SK-N-MC (cell line): ENCODE measurements at places on chromosomes 6 and 20.

DNA sequence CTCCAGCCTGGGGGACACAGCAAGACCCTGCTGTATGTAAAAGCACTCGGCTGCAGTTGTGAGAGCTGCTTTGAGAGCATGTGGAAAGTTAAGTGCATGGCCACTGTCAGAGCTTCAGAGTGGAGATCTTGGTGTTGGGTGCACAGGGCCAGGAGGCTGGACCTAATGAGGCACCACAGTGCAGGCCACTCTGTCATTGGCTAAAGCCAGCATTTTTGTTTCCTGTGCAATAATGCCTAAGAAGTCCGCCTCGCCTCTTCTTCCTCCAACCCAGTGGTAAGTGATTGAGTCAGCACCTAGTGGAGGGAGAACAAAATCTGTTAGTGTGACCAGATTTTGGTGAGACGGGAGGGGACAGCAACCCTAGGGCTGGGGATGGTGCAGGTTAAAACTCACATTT, 60.6 kb downstream of the SSR1 start:
- no peak for DNase-seq

DNA sequence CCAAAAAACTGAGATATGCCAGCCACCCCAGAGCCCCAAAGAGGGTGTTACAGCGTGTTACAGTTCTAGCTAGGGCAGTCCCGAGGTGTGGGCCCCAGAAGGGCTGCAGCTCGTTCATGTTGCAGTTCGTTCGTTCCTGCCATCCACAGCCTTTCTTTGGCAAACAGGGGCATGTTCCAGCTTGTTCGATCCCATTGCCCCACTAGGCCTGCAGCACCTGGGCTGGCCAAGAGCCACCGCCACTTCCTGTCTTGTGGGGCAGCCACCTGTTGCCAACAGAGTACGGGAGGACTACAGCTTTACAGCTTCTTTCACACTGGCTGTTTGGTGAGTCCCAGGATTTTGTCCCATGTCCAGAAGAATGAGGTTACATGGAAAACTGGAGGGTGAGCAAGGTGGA, 198.1 kb downstream of the MMUT start:
- DNase-seq = no peak

GRCh38 chr6:139014945-139015344, 13.6 kb upstream of the ABRACL start:
- DNase-seq = no peak

DNA sequence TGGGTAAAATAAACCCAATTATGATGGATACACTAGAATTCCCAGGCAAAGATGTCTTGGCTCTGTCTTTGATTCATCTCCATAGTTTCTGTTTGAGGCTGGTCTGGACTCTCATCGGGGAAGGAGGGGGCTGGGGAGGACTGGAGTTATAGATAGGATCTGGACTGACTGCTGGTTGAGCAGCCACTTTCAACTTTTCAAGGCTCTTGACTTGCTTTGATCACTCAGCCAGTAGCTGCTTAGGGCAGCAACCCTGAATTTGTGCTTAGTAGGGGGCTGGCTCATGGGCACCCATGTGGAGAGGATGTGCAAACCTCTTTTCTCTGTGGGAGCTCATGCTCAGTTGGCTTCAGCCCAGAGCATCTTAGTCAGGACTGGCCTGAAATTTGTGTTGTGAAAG, 114.0 kb upstream of the NEDD9 start:
- no peak for DNase-seq

GRCh38 chr20:58109918-58110635, 118.4 kb downstream of the ANKRD60 start:
- DNase-seq = no peak

DNA sequence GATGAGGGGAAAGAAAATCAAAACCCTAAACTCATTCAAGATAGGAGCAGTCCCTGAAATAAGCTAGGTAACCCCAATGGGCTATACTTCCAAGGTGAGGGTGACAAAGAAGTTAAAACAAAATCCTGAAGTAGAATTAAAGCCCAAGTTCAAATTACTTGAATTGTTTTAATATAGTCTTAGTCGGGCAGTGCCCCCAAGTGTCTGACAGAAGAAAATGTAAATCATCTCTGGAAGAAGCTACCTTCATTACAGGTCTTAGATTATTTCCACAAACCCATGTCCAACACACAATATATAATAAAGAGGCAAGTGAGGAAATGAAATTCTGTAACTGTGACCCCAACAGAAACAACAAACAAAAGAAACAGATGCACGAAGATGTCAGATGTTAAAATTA, 36.8 kb upstream of the L3MBTL3 start:
- DNase-seq = no peak

DNA sequence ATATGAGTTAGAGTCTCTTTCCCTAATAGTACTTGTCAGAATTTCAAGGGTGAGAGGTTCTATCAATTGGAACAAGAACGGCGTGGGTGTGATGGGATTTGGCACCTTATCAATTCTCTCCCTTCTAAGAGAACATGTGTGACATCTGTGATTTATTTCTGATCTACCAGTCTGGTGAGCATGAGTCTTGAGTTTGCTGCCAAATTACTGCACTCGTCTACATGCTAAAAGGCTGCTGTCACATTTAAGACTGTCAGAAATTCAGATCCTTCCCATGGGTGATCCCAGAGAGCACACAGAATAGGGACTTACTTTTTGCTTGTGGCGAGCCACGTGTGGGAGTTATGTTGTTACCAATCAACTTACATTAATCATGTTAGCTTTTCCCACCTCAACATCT, 370.2 kb upstream of the SASH1 start:
- DNase-seq = no peak

DNA sequence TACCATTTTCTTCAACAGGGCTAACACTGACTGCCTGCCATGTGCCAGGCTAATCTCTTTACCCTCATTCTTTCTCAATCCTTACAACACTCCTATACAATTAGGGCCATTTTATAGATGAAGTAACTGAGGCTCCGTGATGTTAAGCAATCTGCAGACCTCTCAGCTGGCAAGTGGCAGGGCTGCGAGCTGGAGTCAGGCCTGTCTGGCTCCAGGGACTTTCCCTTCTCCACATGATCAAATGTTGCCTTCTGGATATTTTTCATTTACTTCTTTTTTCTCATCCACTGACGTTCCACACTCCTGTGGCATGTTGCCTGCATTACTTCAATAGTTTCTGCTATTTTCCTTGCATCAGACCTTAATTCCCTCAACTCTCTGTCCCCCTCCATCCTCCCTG, 55.2 kb upstream of the TAGAP start:
- no peak for DNase-seq

DNA sequence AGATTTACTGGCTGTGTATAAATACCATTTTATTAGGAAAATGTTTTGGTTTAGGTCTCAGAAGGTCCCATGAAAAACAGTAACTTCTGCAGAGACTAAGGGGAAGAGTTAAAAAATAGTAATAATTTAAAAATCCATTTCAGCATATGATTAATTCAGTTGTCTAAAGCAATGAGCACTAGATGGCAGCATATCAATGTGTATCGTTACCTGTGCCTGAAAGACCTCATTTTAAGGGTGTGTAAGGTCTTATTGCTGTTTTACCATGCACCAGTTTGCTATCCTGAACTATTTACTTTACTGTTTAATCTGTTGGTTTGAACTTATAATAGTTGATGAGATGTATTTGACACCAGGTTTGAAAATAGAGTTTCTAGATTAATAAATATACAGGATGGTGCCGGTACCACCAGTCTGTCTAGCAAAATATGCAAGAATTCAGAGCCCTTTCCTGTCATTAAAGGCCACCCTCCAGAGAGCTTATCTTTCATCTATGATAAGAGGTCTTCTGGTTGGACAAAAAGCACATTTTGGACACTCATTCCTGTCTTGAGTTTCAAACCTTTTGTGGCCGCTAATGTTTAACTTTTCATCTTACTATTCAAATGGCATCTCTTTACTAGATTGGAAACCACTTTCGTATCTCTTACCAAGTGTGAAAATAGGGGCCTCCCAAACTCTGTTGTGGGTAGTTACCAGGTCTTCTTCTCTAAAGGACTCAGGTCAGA, 8.9 kb upstream of the AHI1 start:
- no peak for DNase-seq

- DNase-seq = no peak
These were observed 53.3 kb downstream of the SLC23A2 start for GRCh38 chr20:4947817-4948559.

- DNase-seq = no peak
These were observed 30.6 kb downstream of the DCBLD1 start for GRCh38 chr6:117512987-117513573.

GRCh38 chr6:111782887-111783466, 90.3 kb downstream of the FYN start:
- no peak for DNase-seq

GRCh38 chr6:79544939-79545450, 7.8 kb upstream of the LCA5 start:
- DNase-seq = no peak

- no peak for DNase-seq
These were observed 118.5 kb upstream of the CDH4 start for GRCh38 chr20:61133611-61134010.

- DNase-seq = no peak
These were observed 13.0 kb downstream of the PIM1 start for GRCh38 chr6:37182736-37183590.

DNA sequence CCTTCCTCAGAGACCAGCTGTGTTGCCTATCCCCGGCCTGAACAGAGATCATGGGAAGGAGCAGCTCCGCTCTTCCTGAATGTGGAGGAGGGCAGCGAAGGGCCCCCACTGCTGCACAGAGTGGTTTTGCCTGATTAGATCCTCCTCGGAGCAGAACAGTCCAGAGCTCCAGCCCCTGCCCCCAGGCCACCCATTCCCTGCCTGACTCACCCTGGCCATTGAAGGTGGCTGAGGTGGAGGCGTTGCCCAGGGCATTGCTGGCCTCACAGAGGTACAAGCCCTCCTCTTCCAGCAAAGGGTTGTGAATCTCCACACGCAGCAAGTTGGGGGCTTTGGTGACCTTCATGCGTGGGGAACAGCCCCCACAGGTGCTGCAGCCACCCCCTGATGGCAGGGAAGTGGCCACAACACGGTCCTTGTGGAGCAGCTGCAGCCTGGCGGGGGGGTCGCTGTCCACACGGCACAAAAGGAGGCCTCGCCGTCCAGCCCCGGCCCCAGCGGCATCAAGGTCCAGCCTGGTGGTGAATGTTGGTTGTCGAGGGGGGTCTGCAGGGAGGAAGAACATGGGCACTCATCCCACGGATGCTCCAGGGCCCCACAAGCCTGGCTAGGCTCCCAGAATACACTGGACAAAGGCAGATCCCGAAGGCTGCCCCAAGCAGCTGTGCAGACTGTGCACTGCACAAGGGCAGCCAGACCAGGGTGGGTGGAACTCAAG, 14.7 kb downstream of the SIGLEC1 start:
- no peak for DNase-seq

DNA sequence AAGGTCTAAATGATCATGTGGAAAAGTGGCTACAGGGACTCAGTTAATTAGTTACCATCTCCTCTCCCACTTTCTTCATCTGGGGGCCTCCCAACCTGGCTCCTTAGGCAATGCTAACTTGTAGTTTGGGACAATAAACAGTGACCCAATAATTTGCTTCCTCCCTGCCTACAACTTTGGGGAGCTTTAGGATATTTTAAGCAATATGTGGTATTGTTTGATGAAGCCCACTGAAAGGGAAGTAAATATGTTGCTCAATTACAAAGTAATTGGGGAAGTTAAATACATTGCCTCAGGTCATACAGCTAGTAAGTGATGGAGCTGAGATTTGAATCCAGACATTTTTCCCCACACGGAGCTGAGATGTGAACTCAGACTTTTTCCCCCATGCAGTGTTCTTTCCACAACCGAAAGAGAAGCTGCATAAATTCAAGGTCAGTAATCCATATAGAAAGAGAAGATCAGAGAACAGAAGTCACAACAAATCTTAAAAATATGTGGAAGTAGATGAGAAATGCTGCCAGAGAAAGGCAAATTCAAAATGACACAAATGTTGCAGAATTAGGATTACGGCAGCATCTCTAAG, 26.6 kb downstream of the ZHX3 start:
- DNase-seq = no peak

DNA sequence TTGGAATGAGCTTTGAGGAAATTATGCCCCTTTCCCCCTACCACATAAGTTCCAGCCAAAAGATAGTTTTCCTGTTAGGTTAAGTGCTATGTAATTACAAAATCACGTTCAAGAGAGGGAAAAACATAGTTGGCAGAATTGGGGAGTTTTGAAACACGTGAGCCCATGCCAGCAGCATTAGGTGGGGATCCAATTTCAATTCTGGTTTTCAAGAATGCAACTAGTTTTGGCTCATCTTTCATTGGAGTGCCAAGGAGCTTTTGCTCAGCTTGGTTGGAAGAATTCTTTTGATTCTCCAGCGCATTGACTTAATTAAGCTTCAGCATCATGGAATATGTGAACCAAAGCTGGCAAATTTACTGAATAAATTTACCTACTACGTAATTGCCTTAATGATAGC, 95.9 kb downstream of the SAMD5 start:
- no peak for DNase-seq

GRCh38 chr6:164378330-164378729, 931.1 kb downstream of the C6orf118 start:
- DNase-seq = no peak

DNA sequence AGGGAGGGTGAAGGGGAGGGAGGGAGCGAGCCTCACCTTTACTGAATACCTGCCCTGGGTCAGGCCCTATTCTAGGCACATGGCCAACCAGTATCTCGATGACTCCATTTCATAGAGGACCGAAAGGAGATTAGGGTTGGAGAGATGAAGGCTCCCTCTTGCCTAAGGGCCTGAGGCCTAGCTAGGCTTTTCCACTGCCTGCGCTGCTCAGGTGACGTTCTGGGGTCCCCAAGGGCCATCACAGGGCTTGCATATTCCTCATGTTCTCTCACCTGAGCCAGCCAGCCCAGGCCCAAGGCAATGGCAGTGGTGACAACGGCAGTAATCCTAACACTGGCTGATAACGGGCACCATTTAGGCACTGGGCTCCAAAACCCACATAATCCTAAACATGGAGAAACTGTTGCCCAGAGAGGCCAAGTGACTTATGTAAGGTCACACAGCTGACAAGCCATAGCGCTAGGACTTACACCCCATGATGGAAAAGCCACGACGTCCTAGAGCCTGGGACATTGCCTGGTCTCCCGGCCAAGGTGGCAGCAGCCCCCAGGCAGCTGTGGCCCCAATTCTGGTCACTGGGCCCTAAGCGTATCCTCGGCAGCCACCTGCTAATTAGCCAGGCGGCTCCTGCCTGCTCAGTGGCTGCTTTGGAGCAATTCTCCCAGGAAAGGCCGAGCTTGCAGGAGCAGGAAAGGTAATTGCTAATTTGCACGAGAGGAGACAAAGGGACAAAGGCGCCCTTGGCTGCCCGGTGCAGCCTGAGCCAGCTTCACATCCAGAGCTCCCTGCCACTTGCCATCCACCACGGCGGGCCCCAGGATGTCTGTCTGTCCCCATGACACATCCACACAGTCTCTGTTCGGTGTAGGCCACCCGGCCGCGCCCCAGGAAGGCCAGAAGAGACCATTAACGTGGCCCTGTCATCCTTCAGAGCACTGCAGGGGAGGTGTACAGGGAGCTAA, 21.5 kb downstream of the NOL4L start:
- no peak for DNase-seq
